ENCODE measurements at places on chromosomes 12 and 14.

GRCh38 chr12:29728030-29728429 lies 55.7 kb downstream of the TMTC1 start:
- DNase-seq, result no peak

GRCh38 chr14:106556665-106557289 lies 1030.4 kb downstream of the TMEM121 start:
- no peak for DNase-seq

GRCh38 chr14:103710771-103711377 lies 4.4 kb downstream of the XRCC3 start:
- DNase-seq, result no peak

GRCh38 chr12:128534906-128535305 lies 267.9 kb downstream of the TMEM132C start:
- no peak for DNase-seq

GRCh38 chr14:105165761-105166485 lies 2.7 kb downstream of the JAG2 start:
- DNase-seq, result no peak

GRCh38 chr12:5259523-5259922 lies 172.4 kb upstream of the NTF3 start:
- DNase-seq, result no peak

DNA sequence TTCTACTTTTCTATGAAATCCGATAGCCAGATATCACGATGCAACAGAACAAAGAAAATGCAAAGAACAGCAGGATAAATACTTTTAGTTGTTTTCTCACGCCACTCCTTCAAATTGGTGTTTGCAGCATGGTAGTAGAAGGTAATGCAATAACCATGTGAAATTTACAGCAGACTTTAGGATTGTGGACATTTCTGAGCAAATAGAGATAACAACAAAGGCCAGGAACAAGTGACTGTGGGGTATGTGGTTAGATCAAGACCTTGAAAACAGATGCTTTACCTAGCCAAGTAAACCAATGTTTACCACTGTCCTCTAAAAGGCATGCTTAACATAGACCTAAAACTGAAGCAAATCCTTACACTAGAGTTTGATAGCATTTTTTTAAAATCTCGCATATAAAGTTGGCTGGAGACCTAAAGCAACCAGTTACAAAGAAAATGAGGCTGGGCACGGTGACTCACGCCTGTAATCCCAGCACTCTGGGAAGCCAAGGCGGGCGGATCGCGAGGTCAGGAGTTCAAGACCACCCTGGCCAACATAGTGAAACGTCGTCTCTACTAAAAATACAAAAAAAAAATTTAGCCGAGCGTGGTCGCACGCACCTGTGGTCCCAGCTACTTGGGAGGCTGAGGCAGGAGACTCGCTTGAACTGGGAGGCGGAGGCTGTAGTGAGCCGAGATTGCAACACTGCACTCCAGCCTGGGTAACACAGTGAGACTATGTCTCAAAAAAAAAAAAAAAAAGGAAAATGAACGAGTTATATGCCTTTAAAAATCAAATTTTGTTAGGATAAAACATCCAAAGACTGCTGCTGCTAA lies 123.2 kb upstream of the FOXN3 start:
- no peak for DNase-seq

- DNase-seq, result no peak
Measured at GRCh38 chr12:123384318-123384993, 524 bp downstream of the KMT5A start.

DNA sequence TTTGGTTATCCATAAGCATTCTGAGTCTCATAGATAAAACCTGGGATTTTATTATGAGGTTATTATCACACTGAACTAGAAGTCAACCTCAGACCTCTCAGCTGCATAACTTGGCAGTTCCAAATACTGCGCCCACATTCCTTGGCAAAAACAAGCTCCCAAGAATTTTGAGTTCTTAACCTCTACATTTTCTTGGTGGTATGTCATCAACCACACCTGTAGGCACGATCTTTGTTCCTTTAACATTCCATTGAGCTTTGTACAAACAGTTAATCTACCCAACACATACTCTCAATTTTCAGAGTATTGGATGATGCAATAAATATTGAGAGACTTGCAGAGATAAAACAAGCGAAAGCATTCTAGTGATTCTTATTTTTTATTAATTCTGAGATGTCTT lies 371.8 kb upstream of the PRICKLE1 start:
- no peak for DNase-seq

- DNase-seq, result no peak
Measured at GRCh38 chr12:18990856-18991255, 138.7 kb upstream of the PLEKHA5 start.

GRCh38 chr12:46432325-46432724 lies 59.8 kb upstream of the SLC38A2 start:
- no peak for DNase-seq

DNA sequence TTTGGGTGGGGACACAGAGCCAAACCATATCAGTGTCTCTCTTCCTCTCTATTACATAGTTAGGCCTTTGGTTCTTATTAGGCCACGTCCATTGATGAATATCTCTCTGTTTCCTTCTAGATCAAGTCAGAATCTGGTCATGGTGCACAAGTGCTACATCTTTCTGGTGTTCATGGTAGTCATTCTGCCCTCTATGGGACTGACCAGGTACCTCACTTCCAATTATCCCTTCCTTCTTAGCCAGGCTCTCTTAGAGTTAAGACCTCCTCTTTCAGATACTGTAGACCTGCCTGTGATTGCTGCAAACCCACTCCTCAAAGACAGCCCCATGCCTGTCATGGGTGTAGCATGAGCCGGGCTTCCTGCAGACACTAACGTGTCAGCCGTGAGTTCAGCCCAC lies 25.2 kb downstream of the NGB start:
- DNase-seq, result no peak

- no peak for DNase-seq
Measured at GRCh38 chr14:23085458-23085857, 9.5 kb downstream of the ACIN1 start.

DNA sequence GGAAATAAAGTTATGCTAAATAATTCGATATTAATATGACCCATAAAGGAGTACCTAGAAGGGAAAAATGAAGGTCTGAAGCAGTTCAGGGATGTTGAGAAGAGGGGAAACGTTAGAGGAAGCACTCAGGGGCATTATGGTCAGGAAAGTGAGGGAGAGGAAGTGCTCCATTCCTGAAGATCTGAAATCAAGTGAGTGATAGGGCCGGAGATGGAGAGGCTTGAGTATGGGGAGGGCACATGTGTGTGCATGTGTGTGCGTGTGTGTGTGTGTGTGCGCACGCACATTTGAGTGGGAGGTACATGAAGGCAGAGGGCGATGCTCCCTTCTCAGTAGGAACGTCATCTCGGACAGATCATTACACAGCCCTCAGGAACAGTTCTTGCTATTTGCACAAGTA lies 4.9 kb upstream of the DCD start:
- DNase-seq, result no peak

DNA sequence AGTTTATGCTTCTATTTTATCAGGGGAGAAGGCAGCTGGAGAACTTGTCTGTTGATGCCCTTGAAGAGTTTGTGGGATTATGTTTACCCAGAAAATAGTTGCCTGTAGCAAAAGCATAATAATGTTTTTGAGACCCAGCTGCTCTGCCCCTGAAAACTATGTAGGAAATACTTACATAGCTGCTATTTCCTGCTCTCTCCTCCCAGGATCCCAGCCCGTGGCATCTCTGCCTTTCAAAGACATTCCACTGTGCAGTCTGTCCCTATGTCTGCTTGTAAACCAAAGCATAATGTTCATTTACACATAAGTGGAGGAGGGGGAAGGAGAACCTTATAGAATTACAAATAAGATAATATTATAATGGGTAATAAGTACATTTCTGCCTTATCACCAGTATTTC lies 198.7 kb downstream of the SYT1 start:
- no peak for DNase-seq

- no peak for DNase-seq
Measured at GRCh38 chr12:22325218-22325617, 9.3 kb downstream of the ST8SIA1 start.

GRCh38 chr14:79721399-79722084 lies 489.8 kb downstream of the DIO2 start:
- DNase-seq, result no peak
